ENCODE measurements at places on chromosomes 1 and 21. TPM values are rescaled to one million over a fixed set of nuclear protein-coding genes. Genes with fewer than 3 reads are reported as not detected.

The ATP1A2 gene
- total RNA-seq, result 41.2 TPM

The CXADR gene
- 28.8 TPM for total RNA-seq

The TDRD10 gene
- total RNA-seq, result 0.52 TPM

The CSMD2 gene
- 0.26 TPM for total RNA-seq

The CHIT1 gene
- total RNA-seq, result 0.26 TPM

The RAB25 gene
- total RNA-seq, result 31.3 TPM

The TMEM9 gene
- total RNA-seq, result 70.5 TPM

The KCNJ6 gene
- under 0.01 TPM for total RNA-seq

The BCAR3 gene
- total RNA-seq, result 10.9 TPM

The SRRM1 gene
- 108 TPM for total RNA-seq

The B4GALT2 gene
- 29.3 TPM for total RNA-seq

The BTG3 gene
- total RNA-seq, result 55.4 TPM

The RGS2 gene
- 14.5 TPM for total RNA-seq

The HLX gene
- total RNA-seq, result 1.6 TPM

The RNF207 gene
- 52.4 TPM for total RNA-seq

The SAMSN1 gene
- total RNA-seq, result 1.8 TPM

The FAM110D gene
- total RNA-seq, result 3.1 TPM

The LCE6A gene
- not detected for total RNA-seq

The HHIPL2 gene
- total RNA-seq, result not detected

The CAPN8 gene
- not detected for total RNA-seq

The S100A6 gene
- 54.7 TPM for total RNA-seq

The FCRL5 gene
- total RNA-seq, result 0.33 TPM

The PAPPA2 gene
- 5.4 TPM for total RNA-seq

The AGBL4 gene
- 0.78 TPM for total RNA-seq

The CELA3A gene
- 37,316 TPM for total RNA-seq

The TAS1R1 gene
- total RNA-seq, result not detected

The KCNE2 gene
- not detected for total RNA-seq

The SPRR1B gene
- not detected for total RNA-seq

All from body of pancreas (tissue), 4 donors.